ENCODE measurements at places on chromosomes 2 and 18.

- no peak for DNase-seq
Observed at GRCh38 chr18:34001376-34001775, 223.3 kb downstream of the NOL4 start.

DNA sequence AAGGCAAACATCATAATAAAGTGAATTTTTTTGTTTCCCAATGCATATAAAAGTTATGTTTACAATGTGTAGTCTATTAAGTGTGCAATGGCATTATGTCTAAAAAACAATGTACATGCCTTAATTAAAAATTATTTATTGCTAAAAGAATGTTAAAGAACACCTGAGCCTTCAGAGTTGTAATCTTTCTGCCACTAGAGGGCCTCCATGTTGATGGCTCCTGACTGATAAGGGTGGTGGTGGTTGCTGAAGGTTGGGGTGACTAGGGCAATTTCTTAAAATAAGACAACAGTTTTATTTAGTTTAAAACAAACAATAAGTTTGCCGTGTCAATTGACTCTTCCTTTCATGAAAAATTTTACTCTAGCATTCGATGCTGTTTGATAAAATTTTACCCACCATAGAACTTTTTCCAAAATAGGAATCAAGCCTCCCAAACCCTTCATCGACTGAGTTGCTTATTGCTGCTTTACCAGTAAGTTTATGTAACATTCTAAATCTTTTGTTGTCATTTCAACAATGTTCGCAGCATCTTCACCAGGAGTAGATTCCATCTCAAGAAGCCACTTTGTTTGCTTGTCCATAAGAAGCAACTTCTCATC lies 32.3 kb downstream of the MAP3K2 start:
- DNase-seq, result no peak

DNA sequence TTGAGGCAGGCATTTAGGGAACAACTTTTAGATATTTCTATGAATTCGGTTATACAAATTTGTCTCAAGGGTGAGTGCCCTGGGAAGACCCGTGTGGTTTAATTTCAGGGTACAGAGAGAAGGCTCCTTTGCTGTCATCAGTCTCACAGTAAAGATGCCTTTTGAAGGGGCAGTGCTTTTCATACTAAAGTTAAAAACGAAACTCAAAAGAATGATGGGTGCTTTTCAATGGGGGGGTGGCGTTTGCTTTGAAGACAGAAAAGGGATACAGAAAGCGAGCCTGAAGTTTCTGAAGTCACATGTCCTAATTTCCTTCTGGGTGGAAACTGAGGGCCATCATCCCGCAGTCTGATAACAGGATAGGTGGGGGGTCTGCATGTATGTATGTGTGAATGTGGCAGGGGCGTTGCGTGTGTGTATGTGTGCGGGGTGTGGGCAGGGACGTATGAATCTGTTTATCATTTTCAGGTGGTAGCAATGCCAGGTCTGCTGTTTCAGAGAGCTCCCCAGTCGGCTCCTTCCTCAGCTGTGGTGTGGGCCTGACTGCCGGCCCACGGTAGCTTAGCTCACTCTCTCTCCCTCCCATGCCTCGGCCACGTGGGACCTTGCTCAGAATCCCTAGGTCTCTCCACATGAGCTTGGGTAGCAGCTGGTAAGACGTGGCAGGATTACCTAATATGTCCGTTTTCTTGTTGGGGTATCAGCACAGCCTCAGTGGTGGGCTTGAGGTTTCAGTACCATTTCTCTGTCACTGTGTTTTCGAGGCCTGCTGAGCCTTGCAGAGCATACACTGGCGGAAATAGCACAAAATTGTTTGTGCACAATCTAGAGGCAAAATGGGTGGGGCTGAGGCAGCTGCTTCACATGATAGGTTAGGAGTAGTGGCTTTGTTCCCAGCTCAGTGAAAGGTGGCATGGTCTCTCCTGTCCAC lies 32.7 kb downstream of the ARHGAP25 start:
- no peak for DNase-seq

DNA sequence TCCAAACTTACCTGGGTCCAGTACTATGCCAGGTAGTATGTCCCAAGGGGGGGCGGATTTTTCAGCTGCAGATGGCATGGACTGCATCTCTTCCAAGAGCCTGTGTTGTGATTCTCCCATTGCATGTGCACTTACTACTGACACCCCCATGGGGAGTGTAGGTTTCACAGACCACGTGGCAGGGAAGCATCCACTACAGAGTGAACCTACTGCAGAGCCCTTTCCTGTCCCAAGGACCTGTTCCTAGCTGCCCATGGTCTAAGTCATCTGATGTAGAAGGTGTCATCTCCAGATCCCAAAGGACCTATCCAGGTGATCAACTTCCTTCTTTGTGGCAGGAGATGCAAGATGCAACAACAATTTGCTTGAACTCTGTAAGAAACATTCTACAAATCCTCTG lies 9.9 kb upstream of the SULT1C3 start:
- no peak for DNase-seq

- DNase-seq, result no peak
Observed at GRCh38 chr18:45109706-45110105, 429.0 kb downstream of the SETBP1 start.

- DNase-seq, result peak; percentile 77
Observed at GRCh38 chr2:113225263-113226259, 51.8 kb downstream of the PSD4 start.

DNA sequence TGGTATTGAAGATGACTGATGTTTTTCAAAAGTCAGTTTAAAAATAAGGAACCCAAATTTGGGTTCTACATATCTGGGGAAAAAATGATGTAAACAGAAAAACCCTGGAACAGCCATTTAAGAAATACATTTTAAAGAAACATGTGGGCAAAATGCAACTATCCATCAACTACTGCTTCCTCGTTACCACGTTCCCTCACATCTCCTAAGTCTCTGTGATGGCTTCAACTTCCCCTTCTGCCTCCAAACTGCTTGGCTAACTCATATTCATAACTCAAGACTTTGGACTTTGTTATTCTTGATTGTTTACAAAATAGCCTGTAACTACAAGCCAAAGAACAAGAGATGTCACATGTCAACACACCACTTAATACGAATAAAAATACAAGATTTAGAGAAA lies 116.3 kb downstream of the DYM start:
- DNase-seq, result no peak

- no peak for DNase-seq
Observed at GRCh38 chr2:9982248-9982647, 30.8 kb downstream of the GRHL1 start.

DNA sequence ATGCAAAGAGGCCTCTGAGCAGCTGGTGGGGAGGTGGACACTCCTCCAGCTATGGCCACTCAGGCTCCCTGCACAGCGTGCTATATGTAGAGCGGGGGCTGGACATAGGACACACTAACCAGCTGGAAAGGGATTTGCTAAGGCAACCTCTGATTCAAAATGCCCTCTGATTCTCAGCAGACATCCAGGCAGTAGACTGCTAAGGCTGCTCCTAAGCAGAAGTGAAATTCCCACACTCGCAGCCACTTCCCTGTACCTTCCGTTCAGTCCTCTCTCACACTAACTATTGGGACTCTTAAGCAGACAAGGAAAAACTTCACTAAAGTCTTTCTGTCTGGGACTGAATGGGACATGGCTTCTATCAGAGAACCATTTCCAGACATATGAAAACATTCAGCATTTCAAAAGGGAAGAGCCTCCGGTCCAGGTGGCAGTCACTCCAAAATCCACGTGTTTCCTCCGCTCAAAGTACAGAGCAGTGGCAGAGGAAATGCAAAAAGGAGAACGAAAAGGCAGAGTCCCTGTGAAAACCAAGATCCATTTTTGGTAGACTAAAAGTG lies 265.8 kb downstream of the TTC32 start:
- DNase-seq, result no peak

- DNase-seq, result no peak
Observed at GRCh38 chr2:74618410-74619083, 29.6 kb downstream of the M1AP start.

- DNase-seq, result no peak
Observed at GRCh38 chr2:60934165-60934722, 52.9 kb downstream of the REL start.

- no peak for DNase-seq
Observed at GRCh38 chr2:85743304-85743978, 10.3 kb upstream of the ATOH8 start.

DNA sequence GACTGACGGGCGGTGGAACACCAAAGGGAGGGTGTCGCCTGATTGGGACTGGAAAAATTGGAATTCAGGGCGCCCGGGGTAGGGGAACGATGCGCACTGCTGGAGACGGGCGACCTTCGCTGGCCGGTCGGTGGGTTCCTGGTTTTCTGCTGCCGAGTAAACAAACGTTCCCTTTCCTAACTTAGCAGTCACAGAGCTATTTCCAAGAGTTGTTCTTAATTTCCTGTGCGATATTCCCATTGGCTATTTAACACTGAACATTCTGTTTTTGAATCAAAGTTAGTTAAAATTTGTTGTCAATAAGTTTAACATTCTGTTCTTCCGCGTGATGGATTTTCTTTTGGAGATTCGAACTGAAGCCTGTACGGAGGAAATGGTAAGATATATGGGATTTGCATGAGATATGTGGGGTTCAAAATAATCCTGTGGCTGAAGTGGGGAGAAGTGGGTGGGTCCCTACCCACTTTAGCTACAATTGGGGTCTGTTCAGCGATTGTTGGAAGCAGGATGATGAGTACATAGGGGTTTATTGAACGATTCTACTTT lies 862 bp downstream of the C18orf54 start:
- no peak for DNase-seq

DNA sequence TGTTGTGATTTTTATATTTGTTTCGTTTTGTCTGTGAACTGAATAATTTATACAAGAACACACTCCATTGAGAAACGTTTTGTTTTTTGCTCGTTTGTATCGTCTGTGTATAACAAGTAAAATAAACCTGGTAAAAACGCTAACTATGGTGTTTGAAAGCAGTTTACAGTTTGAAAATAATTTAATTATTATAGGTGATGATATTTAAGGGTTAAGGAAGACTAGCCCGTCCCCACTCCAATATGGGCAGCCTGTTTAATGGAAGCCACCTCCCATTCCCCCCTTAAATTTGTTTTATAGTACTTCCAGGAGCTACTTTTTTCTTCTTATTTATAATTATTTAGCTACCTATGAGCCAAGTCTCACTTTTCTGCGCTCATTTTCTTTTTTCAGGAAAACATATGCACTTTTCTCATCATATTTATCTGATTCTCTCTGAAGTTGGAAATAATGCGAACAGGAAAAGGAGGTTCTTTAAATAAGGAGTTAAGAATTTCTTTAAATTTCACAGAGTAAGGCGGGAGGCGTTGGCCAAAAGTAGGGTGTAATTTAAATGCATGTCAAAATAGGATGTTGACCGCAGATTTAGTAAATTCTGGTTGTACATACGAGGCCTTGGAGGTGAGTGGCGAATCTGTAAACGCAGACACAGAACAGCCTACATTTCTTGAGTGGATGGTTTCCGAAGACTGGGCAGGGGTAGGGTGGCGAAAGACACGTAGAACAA lies 9.8 kb downstream of the TBR1 start:
- no peak for DNase-seq

DNA sequence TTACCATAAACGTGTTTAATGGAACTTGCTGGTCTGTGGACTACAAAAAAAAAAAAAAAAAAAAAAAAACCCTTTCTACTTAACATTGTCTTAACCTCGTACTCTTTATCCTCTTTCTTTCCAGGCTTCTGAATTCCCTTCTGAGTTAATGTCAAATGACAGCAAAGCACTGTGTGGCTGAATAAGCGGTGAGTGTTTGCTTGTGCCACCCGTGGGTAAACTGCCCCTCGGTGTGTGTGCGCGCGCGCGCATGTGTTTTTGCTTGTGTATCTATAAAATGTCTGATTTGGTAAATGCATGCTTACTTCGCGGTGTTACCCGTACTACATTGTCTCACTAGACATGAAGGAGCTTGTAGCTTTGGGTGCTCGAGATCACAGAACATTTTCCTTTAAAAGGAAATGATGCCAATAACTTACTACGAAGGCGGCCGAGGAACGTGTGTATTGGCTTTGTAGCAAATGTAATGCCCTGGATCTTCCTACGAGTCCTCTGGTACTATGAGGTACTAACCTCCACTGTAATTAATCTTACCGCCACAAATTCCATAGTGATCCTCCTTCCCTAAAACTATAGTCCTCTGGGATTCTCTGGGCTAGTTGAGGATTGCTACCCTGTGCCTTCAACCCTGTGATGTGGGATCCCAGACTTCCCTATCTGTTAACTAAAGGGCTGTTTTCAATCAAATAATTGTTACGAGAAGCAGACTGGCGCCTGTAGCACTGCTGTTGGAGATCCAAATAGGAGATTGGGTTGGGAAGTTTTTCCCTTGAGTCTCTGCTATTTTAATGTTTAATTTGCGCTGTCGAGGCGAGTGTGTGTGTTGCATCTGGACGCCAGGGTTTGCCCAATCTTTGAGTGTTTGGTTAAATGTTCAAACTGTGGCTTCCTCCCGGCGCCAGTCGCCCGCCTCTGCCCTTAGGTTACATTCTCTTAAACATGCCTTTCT lies 1.1 kb downstream of the ID2 start:
- no peak for DNase-seq

DNA sequence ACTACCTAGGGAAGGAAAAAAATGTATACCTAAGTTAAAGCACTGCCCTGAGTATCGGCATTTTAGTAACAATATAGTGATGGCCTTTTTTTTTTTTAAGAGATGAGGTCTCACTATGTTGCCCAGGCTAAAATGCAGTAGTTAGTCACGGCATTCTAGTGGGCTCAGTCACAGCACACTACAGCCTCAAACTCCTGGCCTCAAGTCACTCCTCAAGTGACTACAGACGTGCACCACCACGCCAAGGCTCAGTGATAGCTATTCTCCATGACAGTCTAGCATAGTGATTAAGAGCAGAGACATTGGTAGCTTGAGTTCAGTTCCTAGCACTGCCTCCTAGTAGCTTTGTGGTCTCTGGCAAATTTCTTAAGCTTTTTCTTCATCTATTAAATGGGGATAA lies 27.6 kb downstream of the UBXN2A start:
- DNase-seq, result no peak

DNA sequence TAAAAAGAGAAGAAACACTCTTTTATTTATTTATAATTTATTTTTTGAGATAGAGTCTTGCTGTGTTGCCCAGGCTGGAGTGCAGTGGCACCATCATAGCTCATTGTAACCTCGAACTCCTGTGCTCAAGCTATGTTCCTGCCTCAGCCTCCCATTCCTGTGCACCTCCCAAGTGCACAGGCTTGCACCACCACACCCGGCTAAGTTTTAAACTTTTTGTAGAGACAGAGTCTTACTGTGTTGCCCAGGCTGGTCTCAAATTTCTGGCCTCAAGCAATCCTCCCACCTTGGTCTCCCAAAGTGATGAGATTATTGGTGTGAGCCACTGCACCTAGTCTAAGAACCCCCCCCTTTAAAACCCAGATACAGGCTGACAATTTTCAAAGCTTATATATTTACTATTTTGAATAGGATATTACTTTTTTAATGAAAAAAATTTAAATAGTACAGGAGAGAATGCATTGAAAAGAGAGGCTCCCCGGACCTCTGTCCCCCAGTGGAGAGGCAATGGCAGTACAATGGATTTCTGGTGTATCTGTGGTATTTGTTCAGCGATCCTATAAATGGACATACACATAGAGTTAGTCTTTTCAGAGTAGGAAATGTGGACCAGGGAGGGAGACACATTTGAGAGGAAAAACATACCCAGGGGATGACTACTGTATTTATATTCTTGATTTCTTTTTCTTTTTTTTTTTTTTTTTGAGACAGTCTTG lies 48.1 kb upstream of the CNOT11 start:
- DNase-seq, result no peak

- no peak for DNase-seq
Observed at GRCh38 chr18:39167990-39168389, 1602.4 kb upstream of the CELF4 start.

- DNase-seq, result no peak
Observed at GRCh38 chr2:10680214-10680613, 9.6 kb downstream of the NOL10 start.
